A172 (cell line): ENCODE measurements at places on chromosomes 3 and 15.

DNA sequence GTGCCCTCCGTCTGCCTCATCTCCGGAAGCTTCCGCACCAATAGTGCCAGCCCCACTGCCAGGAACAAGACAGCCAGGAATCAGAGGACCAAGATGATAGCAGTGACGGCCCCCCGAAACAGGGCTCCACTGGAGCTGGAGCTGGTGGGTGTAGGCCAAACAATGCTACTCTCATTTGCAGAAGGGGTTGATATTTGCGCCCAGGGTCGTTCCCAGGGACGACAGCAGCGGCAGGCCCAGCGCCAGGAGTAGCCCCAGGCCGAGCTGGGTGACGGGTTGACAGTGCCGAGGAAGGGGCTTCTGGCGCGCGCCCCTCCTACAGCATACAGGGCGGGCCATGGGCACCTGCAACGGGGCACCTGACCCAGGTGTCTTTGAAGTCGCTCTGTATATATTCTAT, 301.4 kb downstream of the CNTN6 start:
- DNase-seq: no peak

- DNase-seq: no peak
Observed at GRCh38 chr3:1987980-1988379, 110.7 kb upstream of the CNTN4 start.

DNA sequence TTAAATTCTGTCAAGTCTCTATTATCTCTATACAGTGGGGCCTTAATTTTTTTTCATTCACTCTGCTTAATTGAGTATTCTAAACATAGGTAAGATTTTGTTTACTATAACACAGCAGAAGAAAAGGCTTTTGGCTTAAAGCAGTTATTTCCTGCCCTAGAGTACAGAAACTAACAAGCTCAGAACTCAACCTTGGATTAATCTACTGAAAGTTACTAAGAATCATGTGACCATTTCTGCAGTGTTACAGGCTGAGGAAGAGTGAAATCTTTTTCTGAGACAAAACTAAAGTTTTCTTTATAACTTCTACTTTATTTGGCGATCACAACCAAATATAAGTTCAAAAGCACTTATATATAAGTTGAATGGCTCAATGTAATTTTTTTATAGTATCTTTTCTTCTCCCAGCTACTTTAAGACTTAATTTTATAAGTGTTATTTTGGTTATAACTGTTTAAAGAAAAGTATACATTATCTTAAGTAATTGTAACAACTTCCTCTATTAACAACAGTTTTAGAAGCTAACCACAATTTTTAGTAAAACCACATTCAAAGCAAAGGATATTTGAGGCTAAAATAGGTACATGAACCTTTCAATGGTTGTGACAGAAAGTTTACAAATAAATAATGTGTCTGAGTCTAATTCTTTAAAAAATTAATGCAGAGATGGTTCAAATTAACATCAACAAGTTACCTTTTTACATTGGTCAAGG, 240.6 kb upstream of the NAALADL2 start:
- no peak for DNase-seq

- no peak for DNase-seq
Observed at GRCh38 chr3:23704298-23704697, 101.5 kb upstream of the UBE2E1 start.

DNA sequence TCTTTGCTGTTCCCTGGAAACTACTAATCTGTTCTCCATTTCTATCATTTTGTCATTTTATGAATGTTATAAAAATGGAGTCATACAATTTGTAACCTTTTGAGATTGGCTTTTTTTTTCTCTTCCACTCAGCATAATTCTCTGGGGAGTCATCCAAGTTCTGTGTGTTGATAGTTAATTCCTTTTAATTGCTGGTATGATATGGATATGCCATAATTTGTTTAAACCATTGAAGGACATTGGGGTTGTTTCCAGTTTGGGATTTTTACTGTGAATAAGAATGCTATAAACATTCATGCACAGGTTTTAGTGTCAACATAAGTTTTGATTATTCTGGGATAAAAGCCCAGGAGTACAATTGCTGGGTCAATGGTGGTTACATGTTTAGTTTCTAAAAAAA, 279.4 kb downstream of the WNT5A start:
- no peak for DNase-seq

GRCh38 chr3:103127737-103128136, 692.9 kb downstream of the ZPLD1 start:
- no peak for DNase-seq

- DNase-seq: no peak
Observed at GRCh38 chr15:70280781-70281180, 183.1 kb upstream of the TLE3 start.

- DNase-seq: peak; percentile 20
Observed at GRCh38 chr3:150528354-150528797, 17.9 kb downstream of the SERP1 start.

GRCh38 chr3:32825601-32826375, 8.0 kb downstream of the TRIM71 start:
- DNase-seq: no peak

- DNase-seq: no peak
Observed at GRCh38 chr15:62439543-62440016, 274.5 kb upstream of the C2CD4B start.

GRCh38 chr3:182305881-182306665, 487.2 kb upstream of the ATP11B start:
- DNase-seq: no peak

DNA sequence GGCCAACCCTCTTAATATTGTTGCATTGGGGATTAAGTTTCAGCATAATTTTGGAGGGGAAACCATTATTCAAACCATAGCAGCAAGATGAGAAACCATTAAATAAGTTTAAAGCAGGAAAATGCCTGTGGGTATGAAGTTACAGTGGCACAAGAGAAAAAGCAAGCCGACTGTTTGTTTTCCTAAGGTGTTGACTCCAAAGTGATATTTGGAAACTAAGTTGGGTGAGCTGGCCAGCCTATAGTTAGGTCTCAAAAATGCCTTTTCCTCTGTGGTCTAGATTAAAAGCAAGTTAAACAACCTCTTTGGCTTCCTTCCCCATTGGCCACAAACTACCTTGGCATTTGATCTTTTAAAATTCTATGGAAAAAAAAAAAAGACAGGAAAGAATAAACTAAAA, 419.8 kb upstream of the AZI2 start:
- no peak for DNase-seq

GRCh38 chr3:169159726-169160125, 503.8 kb downstream of the MECOM start:
- DNase-seq: no peak

- DNase-seq: no peak
Observed at GRCh38 chr15:61081027-61081322, 148.1 kb downstream of the RORA start.

DNA sequence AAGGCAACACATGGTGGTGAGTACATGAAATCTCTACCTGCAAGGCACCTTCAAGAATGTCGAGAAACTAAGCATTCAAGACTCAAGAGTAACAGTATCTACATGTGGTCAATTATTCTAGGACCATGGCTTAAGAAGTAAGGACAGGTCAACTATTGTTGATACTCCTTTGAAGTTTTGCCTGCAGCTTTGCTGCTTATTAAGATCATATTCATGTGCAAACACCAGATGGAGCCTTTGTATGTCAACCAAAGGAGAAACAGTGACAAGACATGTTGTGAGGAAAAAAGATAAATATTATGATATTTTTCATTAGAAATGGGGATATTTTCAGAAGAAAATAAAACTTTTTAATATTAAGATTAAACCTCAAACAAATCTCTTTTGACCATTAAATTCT, 52.3 kb upstream of the FGF7 start:
- no peak for DNase-seq

DNA sequence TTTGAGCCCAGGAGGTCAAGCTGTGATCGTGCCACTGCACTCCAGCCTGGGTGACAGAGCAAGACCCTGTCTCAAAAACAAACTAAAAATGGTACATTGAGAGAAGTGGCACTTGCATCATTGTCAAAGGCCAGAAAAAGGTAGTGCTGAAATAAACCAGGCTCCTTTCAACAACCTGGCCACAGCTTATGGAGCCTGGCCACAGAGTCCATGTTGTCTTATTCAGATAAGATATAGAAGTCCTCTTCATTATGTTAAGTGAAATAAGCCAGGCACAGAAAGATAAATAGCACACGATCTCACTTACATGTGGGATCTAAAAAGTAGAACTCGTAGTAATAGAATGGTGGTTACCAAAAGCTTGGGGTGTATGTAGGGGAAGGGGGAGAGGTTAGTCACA, 34.8 kb downstream of the EMC4 start:
- no peak for DNase-seq

DNA sequence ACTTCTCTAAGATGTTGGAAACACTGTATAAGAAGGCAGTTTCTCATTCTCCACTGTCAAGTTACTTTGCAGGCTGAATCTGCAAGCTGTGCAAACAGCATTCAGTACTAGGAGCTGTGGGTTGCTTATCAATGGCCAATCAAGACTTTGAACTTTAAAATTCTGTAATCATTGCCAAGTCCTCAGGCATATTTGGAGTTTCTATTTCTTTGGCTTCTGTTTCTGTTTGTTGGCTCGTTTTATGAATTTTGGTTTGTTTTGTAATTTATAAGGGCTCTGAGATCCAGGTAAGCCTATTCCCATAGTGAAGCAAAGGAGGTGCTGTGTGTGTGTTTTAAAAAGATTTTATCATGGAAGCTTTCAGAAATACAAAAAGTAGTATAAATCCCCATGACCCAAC, 32.1 kb downstream of the TLNRD1 start:
- no peak for DNase-seq

DNA sequence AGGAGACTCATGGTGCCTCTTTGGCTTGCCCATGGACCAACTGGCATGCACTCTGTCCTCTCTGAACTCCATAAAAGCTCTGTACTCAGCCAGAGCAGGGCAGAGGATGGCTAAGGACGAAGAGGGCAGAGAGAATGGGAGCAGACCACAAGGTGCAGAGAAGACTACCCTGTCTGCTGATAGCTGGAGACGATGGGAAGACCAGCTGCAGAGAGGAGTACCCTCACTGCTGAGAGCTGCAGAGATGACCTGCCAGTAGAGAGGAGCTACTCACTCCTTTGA, 65.0 kb downstream of the THBS1 start:
- DNase-seq: no peak

DNA sequence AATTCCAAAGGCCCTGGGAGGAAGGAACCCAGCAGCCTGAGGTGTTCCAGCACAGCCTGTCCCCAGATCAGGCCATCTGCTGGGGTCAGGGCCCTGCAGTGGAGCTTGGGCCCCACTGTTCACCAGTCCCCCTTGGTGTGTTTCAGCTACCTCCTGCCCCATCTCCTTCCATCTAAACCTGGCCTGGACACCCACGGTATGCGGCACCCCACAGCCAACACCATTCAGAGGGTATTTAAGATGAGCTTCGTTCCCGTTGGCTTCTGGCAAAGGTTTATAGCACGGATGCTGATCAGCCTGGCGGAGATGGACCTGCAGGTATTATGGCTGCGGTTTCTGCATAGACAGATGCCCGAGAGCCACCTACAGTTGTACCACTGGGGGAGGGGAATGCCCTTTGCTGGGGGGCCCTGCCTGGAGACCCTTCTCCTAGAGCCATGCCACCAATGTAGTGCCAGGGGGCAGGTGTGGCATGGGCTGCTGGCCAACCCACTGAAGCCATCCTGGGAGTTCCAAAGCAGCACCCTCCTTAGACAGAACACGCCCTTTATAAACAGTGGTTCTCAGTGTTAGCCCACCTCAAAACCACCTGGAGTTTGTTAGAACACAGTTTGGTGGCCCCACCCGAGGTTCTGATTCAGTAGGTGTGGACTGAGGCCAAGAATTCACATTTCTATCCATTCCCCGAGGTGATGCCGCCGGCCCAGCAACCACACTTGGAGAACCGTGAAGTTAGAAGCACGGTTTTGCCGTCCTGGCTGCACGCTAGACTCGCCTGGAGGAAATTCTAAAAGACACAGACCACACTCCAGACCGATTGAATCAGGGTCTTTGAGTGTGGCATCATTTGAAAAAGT, 126.9 kb downstream of the LRRK1 start:
- DNase-seq: no peak

DNA sequence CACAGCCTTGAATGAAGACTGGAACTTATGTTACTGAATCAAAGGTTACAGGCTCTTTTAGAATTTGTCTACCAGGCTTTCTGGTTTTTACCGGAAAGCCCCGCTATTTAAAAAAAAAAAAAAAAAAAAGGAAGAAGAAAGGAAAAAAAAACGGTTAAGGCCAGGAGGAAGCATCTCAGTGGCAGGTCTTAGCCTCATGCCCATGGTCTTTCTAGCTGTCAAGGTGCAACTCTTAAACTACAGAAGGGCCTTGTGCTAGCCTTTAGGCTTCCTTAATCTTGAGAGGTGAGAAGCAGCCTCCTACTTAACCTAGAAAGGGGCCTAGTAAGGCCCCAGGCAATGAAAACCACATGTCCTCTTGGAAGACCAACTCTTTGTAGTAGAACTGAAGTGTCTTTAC, 77.5 kb downstream of the TBC1D5 start:
- no peak for DNase-seq

DNA sequence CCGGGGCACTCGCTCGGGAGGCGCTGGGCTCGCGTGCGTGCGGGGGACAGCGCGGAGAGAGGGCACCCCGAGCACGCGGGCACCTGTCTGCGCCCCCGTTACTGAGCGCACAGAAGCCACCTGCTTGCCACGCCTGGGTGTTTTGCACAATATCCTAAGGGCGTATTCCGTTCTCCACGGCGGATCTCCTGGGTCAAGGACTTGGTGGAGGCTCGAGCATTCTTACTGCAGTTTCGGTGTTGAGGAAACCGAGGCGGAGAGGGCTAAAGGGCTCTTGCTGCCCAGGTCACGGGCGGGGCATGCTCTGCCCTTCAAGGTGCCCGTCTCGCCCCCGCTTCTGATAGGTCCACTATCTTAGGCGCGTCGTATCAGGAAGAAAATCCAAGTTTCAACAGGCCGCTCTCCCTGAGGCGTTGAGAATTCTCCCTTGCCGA, 526 bp downstream of the GPD1L start:
- no peak for DNase-seq

- DNase-seq: no peak
Observed at GRCh38 chr15:40282147-40282868, 556 bp downstream of the ANKRD63 start.
